Stimulated activated CD8-positive, alpha-beta memory T cell treated with anti-CD3 and anti-CD28 coated beads, Interleukin-7, amount 100 ng/mL, for 4 hours (primary cell): ENCODE measurements at places on chromosomes 6 and 20.

DNA sequence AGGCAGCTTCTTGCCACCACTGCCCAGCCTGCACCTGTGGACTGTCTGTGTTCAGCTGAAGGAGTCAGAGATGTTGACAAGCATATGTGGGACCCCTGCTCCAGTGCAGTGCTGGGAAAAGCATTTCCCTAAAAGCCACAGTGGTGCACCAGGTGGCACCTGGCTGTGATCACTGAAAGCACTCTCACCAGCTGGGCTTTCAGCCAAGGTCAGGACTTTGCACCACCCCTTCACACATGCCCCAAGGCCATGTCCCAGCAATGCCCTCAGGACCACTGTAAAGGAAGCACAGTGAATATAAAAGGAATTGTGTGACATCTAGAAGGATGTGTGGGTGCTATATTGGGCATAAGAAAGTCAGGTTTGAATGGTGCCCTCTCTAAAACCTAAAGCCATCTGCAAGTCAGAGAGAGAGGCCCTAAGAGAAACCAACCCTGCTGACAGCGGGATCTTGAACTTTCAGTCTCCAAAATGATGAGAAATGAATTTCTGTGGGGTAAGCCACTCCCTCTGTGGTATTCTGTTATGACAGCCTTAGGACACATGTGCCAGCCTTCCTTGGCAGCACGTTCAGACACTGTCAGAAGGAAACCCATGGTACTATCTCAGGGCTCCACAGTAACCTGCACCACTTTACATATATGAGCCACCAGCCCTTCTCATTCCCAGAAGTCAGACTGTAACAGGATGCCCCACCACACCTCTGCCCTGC, 30.7 kb downstream of the CBLN4 start:
- no peak for DNase-seq

DNA sequence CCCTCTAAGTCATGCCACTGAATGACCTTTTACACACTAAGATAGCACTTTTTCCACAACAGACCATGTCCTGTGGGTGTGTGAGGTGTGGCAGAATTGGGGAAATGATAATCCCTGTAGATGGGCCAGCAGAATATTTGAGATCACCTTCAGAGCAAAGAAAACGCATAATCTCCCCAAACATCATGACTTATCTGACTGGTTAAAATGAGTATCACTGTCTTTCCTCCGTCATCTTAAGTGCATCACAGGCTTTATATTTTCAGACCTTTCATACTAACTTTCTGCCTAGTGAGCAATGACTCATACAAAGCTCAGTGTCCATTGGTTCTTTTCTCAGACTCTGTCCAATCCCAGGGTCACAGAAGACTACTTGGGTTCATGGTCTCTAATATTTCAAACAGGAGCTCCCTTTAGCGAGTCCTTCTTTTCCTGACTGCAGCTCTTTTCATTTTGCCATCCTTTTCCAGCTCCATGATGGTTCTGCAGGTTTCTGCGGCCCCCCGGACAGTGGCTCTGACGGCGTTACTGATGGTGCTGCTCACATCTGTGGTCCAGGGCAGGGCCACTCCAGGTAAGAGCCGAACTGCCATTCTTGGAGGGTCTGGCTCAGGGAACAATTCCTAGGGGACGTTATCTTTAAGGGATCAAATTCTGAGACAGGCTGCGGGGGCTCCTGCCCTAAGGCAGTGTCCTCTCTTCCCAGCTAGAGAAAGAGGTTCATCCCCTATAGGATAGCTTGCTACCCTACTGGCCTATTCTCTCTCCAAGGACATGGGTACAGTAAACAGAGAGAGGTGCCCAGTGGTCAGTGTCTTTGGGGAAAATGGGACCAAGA, at the start of gene HLA-DPB1:
Gene HLA-DPB1, plus strand, starts transcription at position 423 of the 838 bp plus-strand sequence. Its CDS starts 52 bp downstream, at position 475.
- no peak for DNase-seq

- DNase-seq: no peak
Observed at GRCh38 chr6:106913111-106913510, 61.4 kb downstream of the CD24 start.

DNA sequence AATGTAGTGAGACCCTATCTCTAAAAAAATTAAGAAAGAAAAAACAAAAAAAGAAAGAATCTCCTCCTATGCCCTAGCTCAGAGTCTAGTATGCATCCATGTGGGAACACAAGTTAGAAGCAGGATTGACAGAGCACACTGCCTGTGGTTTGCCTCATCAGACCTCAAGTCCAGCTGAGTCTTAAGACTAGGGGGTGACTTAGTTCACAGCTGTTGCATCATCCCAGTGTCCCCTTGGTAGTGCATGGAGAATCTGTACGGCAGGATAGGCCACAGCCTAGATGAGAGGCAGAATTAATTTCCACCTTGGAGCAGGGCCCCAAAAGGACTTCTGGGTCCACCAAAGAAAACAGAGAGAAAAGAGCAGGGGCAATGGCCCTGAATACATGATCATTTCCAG, 13.7 kb downstream of the PNPLA1 start:
- DNase-seq: no peak

GRCh38 chr6:6461138-6461537, 127.4 kb upstream of the LY86 start:
- DNase-seq: no peak

GRCh38 chr20:1415667-1416468, 23.0 kb upstream of the FKBP1A start:
- no peak for DNase-seq

DNA sequence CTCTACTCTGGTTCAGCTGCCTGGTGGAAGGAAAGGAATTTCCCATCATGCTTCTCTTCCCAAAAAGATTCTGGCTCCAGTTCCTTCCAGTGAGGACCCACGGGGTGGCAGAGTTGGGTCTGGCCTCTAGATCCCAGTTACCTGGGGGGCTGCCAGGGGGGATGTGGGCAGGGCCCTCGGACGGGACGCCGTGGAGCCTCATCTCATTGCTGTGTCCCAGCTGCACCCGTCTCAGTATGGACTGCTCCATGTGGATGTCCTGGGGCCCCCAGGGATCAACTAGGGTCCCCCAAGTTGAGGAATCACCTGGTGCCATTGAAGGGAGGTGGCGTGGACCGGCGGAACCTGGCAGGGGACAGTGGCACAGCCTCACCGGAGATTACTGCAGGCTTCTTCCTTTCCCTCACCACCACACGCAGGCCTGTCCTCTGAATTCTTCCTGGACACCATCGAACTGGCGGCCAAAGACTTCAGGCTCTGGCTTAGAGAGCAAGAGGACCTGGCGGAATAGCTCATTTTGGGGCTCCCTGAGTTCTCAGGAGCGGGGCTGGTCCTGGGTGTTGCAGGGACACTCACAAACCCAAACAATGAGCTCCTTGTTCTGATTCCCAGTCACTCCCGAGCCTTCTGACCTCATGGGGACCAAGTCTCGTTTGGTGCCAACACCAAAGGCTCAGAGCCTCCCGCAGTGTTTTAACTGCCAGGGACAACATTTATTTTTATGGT, 8.5 kb downstream of the ZBP1 start:
- DNase-seq: no peak

DNA sequence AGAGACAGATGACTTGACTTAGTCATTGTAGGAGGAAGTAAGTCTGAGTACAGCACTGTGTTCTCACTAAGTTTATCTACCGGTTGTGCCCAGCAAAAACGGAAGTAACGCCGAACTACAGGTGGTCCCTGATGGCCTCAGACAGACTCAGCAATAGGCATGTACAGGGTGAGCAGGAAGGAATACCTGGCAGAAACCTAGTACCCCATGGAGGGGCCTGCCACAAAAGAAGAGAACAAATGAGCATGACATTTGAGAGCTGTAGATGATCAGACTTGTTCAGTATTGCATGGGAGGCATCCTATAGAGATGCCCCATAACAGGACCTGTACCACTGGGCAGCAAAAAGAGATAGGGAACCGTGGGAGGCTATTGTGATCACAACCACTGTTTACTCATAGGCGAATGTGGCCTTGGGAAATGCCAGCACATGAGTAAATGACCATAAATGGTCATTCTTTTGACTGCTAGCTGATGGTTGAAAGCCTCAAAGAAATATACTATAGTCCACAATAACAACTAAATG, 106.4 kb upstream of the TAB2 start:
- no peak for DNase-seq

GRCh38 chr20:57117296-57117695, 149.1 kb downstream of the BMP7 start:
- DNase-seq: no peak

- DNase-seq: no peak
Observed at GRCh38 chr6:141764388-141764787, 368.3 kb upstream of the GJE1 start.

DNA sequence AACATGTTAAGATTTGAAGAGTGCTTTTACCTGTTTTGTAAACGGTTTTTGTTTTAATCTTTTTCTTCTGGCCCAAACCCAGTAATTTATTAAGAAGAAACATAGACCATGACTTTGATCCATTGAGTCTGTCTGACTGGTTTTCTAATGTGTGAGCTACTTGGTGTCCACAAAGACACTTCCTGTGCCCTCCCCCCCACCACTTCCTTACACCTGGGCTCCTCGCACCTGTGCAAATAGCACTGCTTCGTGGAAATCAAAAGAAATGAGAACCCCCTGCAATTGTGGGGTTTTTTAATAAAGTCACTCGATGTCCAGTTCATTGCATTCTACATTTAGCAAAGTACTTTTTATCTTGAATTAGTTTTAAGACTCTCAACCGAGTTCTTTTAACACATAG, 65.5 kb downstream of the SMOC2 start:
- no peak for DNase-seq

DNA sequence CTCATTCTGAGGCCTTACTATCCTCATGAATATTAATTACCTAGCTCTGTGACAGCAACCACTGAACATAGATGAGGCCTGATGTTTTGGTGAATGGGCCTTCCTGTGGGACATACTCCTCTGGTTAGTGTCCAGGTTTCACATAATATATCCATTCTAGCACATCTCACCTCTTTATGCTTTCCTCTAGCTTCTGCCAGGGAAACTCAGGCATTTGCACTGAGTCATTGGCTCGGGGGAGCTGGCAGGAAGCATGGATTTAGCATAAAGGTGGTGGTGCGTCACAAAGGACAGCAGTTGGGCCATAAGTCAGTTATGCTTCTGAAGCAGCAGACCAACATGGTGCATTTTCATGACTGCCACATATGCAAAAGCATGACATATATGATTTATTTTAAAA, 37.5 kb upstream of the TMEM170B start:
- no peak for DNase-seq

- DNase-seq: no peak
Observed at GRCh38 chr20:23161244-23161891, 75.2 kb upstream of the CD93 start.

- DNase-seq: no peak
Observed at GRCh38 chr6:157562997-157563396, 182.0 kb downstream of the ZDHHC14 start.

DNA sequence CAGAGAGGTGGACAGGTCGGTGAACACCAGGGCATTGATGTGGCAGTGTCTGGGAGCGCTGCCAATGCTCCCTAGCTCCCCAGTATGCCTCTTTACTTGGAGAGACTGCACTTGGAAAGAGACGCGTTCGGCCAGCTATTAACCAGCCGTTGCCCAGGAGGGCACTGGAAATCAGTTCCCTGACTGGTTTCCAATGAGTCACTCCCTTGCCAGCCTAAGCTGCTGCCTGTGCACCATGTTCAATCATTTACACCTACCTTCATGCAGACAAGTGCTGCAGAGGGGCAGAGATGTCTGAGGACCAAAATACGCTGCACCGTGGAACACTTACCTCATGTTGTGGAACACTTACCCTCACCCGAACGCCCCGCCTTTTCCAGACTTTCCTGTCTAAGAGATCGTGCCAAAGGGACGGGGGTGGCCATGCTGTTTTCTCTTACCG, 151.6 kb downstream of the SOBP start:
- no peak for DNase-seq

DNA sequence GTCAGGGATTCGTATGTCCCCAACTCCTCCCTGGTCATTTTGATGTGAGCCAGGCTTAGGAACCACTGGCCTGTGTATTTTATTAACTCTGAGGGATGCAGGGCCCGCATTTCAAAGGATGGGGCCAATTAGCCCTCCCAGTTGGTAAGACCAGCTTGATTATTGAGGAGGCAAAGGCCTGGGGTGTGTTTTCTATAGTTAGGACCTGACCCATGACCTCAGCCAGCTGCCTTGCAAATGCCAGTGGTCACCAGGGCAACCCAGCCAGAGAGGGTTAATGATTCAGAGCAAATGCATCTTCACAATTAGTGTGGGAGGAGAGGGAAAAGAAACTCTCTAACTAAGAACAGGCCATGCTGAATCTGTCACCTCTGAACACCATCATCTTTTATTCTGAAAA, 835.4 kb downstream of the MAFB start:
- no peak for DNase-seq

DNA sequence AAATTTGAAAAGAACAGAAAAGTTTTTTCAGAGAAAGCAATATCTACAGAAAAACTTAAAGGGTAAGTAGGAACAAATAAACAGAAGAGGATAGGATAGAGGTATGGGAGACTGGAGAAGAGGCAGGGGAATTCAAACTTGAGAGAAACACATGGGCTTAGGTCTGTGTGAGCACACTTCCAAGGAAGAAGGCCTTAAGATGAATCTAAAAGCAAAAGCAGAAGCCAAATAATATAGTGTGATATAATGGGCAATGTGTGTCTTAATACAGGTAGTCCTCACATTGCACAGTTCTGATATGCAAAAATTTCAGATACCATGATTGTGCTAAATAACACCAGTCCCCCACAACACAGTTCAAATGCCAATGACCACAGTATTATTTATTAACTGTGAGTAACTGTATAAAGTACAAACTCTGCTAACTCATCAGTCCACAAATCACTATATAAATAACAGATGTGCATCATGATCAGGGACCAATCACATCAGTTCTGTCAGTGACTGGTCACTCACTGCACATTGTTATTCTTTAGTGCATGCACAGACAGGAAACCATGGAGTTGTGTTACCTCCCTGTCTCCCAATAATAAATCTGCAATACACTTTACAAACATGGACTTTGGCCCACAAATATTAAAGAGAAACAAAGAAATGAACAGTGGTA, 18.6 kb downstream of the SNX14 start:
- no peak for DNase-seq

- no peak for DNase-seq
Observed at GRCh38 chr6:14922706-14923460, 323.0 kb upstream of the JARID2 start.

DNA sequence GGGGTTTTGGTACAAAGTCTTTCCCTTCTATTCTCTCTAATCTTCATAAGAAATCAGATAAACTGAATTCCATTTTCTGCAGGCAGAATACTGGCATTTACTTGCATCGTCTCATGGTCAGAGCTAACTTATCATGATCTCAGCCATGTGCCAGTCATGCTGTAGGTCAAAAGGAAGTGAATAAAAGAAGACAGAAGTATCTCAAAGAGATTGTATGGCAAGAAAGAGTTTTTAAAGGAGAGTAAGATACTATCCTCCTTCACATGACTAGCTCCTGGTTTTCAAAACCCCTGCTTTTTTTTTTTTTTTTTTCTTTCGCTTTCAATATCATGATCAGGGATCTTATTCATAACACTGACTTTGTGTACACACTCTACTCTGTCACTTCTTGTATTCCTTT, 398.3 kb downstream of the C6orf118 start:
- DNase-seq: no peak

GRCh38 chr6:32214126-32214525, 9.7 kb downstream of the NOTCH4 start:
- no peak for DNase-seq
